Kidney (tissue), 22 donors: ENCODE measurements at places on chromosomes 7 and 10. TPM values are rescaled to one million over a fixed set of nuclear protein-coding genes. Genes with fewer than 3 reads are reported as not detected.

GRCh38 chr10:78462726-78463228, 429.1 kb downstream of the RPS24 start:
- DNase-seq = no peak

DNA sequence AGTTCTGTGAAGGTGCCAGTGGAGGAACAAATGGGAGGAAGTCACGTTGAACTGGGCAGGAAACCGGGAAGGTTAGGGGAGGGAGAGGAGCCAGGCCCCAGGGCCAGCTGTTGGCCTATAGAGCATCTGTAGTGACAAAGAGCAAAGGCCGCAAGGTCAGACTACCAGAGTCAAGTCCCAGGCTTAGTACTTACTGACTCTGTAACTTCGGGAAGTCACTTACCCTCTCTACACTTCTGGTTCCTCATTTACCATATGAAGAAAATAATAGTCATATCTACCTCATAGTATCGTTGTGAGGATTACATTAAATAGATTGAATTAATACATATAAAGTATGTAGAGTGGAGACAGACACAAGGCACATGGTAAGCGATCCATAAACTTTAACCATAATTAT, 101.8 kb upstream of the FZD1 start:
- DNase-seq = no peak

DNA sequence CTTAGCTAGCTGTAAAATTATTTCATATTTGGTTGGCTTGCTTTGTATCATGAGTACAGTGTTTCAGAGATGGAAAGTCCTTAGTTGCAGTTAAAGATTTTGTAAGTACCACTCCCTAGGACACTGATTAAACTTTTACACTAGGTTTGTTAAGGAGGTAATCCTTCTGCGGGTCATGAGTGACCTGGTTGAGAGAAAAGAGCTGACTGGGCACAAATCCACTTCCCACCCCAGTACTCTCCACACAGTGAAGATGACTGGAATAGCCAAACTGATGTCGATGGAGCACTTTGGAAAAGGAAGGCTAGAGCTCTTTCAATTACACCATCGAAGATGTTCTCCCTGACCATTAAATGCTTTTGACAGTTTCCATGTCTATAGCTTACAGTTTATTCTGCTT, 191.9 kb downstream of the CSTF2T start:
- no peak for DNase-seq

The MMD2 gene
- polyA plus RNA-seq = not detected

The ZNF503 gene
- polyA plus RNA-seq = 45.8 TPM

DNA sequence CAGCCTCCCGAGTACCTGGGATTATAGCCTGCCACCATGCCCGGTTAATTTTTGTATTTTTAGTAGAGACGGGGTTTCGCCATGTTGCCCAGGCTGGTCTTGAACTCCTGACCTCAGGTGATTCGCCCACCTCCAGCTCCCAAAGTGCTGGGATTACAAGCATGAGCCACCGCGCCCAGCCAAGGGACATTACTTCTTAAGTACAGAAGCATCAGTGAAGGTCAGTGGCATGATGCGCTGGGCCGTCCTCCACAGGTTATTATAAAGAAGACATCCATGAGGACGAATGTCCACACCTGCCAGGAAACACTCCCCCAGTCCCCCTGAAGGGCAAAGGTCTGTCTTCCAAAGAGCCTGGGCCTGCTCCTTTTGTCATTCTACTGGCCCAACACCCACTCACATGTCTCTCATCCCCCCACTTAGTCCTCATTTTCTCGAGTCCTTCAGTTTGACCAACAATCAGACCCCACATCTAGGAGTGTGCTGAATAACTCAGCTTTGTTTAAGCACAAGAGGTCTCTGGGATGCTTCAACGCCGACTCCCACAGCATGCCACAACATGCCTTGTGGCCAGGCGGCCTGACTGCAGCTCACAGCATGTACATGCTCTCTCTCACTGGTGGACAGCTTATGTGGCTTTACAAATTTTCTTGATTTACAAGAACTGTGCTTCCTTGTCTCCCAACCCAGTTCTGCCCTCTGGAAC, 73.0 kb downstream of the CTBP2 start:
- no peak for DNase-seq

- DNase-seq = no peak
Measured at GRCh38 chr7:6382817-6383216, 64.9 kb downstream of the DAGLB start.

- no peak for DNase-seq
Measured at GRCh38 chr7:18292584-18292983, 203.0 kb upstream of the HDAC9 start.

GRCh38 chr7:31948029-31948428, 122.2 kb downstream of the PDE1C start:
- no peak for DNase-seq

DNA sequence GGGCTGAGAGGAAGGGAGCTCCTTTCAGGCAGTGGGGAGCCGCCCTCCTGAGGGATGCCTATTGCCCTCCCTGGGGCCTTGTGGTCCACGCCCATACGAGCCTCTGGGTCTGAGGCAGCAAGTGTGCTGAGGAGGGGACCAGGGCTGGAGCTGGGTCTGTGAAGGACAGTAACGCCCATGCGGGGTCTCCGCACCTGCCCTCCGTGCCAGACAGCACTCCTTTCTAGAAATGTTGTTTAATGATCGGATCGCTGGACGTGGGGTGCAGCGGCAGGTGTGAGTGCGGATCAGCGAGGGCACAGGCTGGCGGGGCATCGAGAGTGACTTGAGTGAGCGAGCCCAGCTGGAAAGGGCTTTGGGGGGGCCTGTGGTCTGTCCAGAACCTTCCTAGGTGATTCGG, 70.1 kb downstream of the ELFN1 start:
- no peak for DNase-seq

- DNase-seq = no peak
Measured at GRCh38 chr7:98283127-98283886, 1.8 kb downstream of the BRI3 start.

The NPTX2 gene
- polyA plus RNA-seq = 0.26 TPM

- peak; percentile 50 for DNase-seq
Measured at GRCh38 chr10:78342827-78343653, 309.4 kb downstream of the RPS24 start.

- no peak for DNase-seq
Measured at GRCh38 chr10:69826094-69826493, 24.4 kb downstream of the COL13A1 start.

- DNase-seq = no peak
Measured at GRCh38 chr7:134013249-134013648, 113.9 kb upstream of the LRGUK start.

The TEX36 gene
- polyA plus RNA-seq = not detected

The PTF1A gene
- not detected for polyA plus RNA-seq

DNA sequence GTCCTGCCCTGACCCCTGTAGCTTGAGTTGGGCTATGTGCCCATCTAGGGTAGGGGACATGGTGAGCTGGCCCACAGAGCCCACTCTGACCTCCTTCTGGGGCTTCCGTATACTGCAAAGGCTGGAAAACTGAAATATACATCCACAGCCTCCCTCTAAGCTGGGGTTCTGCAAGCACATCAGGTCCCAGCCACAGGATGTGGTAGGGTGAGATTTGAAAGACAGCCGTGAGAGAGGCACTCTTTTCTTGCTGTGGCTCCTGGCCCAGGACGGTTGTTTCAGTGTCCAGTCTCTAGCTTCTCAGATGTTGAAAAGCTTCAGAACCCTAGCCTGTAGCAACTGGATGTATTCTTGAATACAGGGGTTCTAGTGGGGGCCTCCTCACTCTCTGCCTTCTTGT, 60.1 kb upstream of the ADRB1 start:
- no peak for DNase-seq

- DNase-seq = no peak
Measured at GRCh38 chr10:75228278-75228677, 7.5 kb downstream of the COMTD1 start.

GRCh38 chr10:67837541-67838314, at the start of gene DNAJC12:
DNAJC12 (minus strand) TSS chr10:67838188; CDS start chr10:67838011, 177 bp downstream.
- DNase-seq = peak; percentile 25

DNA sequence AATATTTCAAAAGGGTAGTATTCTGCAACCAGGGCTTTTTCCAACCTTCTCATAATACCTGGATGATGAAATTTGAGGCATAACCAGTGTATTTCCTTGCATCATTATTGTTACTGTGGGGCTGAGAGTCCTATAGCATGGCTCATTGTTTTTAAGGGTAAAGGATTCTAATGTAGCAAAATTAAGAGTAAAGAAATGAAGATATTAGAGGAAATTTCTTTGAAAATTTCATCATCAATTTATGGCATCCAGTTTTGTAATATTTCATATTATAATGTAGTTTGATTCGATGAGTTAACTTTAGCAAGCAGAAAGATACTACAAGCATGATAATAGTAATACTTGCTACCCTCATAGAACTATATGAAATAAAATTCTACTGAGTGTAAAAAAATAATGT, 387.3 kb upstream of the LRGUK start:
- no peak for DNase-seq

The HOXA6 gene
- 1.1 TPM for polyA plus RNA-seq

GRCh38 chr10:99656199-99657064, 2.9 kb upstream of the ENTPD7 start:
- DNase-seq = no peak

- DNase-seq = peak; percentile 69
Measured at GRCh38 chr10:27319752-27320431, 79.3 kb upstream of the ACBD5 start.

The MSMB gene
- not detected for polyA plus RNA-seq

DNA sequence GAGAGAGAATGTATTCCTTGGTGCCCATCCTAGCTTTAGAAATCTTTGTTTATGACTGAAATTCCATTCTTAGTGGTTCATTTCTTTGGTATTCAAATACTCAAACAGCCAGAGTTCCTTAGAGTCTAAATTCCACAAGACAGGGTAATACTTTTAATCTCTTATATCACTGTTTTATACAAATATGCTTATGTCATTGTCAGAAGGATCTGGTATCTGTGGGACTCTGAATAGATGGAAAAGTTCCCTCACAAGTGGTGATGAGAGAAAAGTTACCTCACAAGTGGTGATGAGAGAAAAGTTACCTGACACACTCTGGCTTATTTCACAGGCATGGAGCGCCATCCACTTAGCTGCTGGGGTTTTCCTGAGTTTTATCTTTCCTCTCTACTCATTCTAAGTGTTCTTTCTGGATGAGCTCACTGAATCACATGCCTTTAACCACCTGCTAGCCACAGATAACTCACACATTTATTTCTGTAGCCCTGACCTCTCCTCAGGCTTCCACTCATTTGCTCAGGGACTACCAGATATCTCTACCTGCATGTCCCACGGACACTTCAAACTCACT, 784.0 kb downstream of the SUGCT start:
- no peak for DNase-seq

- no peak for DNase-seq
Measured at GRCh38 chr7:130740606-130741005, 6.6 kb upstream of the KLF14 start.

- no peak for DNase-seq
Measured at GRCh38 chr10:57891201-57892006, 376.3 kb downstream of the IPMK start.

DNA sequence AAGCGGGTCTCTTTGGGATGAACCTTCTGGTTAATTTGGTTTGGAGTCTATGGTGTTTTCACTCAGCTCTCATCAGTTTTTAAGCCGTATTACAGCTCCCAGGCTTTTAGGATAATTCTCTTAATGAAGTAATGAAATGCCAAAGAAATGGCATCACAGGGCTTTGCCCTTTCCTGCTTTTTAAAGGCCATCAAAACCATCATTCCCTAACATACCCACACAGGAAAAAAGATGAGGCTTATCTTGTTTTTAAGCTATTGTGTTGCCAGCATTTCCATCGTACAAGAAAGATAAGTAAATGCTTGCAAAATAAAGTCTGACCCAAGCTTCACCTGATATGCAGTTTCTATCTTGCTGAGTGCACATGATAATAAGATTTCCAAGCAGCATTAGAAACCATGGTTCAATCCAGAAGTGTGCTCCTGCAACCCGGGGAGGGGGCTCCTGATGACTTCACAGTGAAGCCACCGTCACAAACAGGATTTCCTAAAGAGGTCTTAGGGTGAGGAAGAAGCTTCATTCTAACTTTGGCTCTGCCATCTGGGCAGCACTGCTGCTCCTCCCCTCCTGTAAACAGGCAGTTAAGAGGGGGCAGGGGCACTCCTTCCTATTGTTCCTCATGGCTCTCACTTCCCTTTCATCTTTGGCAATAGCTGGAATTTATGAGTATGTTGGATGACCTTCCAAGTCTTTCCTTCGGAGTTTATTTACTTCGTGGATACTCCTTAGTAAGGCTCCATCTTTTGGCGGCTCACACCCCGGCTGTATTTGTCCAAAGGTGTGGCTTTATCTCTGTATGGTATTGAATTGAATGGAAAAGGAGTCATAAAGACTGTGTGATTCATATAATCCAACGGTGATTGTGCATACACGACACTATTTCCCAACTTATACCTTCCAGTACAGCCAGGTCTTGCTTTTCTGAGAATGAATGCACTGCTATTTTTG, 55.2 kb upstream of the FAM133B start:
- no peak for DNase-seq

The ATOH7 gene
- polyA plus RNA-seq = 0.45 TPM

The TRIM56 gene
- polyA plus RNA-seq = 6.9 TPM

DNA sequence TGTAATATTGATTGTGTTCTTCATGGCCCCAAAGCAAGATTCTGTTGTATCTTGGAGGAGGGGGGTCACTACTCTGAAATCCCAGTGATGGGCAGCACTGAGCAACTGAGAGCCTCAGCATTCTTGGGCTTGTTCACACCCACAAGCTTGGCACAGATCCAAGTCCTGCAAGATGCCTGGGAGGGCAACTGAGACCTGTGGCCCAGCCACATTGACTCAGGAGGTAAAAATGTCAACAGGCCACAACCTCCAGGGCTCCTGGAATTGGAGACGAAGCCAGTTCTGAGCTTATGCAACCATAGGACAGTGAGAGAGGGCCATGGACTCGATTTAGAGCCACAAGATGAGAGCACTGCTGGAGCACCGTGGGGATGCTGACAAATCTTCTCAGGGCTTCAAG, 3.1 kb upstream of the DOCK1 start:
- no peak for DNase-seq

DNA sequence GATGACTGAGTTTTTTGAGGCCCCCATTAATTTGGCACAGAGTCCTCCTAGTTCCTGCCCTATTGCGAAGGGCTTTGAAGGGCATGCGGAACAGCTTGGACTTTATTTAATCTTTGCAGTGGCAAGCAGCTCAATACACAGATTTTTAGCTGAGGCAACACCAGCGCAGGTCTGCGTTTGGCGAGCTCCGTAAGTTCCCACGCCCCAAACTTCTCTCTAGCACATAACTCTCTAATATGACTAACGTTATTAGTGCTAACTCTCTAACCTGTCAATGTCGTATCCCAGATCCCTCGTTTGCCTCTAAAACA, 366 bp upstream of the TAF3 start:
- no peak for DNase-seq

DNA sequence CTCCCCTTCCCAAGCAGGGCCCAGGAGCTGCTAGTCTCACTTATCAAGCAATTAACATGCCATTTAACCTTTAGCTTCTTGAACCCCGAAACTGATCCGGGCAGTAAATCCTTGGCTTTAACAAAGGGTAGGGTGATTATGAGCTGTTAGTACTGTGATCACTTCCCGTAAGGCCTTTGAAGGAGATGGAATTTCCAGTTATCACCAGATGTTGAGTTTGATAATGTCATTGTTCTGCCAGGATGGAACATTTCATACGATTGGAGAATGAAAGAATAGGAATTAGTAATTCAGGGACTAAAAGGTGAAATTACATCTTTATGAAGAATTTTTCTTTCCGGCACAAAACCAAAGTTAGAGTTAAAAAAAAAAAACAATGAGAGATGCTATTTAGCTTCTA, 570.9 kb upstream of the FOXK1 start:
- no peak for DNase-seq

The CYP26A1 gene
- polyA plus RNA-seq = not detected

The SLC26A5 gene
- polyA plus RNA-seq = not detected

- peak; percentile 55 for DNase-seq
Measured at GRCh38 chr7:88169717-88170320, 50.0 kb downstream of the SRI start.
